ENCODE measurements at places on chromosomes 12 and 14.

DNA sequence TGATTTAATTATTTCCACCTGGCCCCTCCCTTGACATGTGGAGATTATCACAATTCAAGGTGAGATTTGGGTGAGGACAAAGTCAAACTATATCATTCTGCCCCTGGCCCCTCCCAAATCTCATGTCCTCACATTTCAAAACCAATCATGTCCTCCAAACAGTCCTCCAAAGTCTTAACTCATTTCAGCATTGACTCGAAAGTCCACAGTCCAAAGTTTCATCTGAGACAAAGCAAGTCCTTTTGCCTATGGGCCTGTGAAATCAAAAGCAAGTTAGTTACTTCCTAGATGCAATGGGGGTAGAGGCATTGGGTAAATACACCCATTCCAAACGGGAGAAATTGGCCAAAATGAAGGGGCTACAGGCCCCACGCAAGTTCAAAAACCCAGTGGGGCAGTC, 31.1 kb upstream of the SPATA7 start:
- DNase-seq: no peak

GRCh38 chr14:92340071-92340470, 17.1 kb downstream of the SLC24A4 start:
- DNase-seq: no peak

GRCh38 chr12:30417697-30418231, 277.9 kb downstream of the IPO8 start:
- DNase-seq: no peak

- no peak for DNase-seq
Observed at GRCh38 chr12:116385486-116386217, 108.2 kb upstream of the MED13L start.

GRCh38 chr12:81998761-81999378, 239.7 kb upstream of the PPFIA2 start:
- DNase-seq: no peak
